IMR-90 (cell line): ENCODE measurements at places on chromosomes 7 and 10. TPM values are rescaled to one million over a fixed set of nuclear protein-coding genes. Genes with fewer than 3 reads are reported as not detected.

DNA sequence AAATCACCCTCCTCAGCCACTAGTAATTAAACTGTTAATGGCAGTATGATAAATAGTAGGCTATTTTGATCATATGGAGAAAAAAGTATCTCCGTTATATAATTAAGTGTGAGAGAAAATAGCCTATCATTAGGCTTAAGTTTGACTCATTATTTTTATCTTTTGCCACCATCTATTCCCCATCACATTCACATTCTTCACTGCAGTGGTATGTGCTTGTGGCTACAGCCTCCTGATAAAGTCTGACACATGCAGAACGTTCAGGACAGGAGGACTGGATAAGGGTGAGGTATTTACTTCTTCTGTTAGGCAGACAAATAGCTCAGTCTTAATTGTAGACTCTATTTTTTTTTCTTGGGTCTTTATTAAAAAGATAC, 5.8 kb downstream of the NEBL start:
- DNase-seq = no peak

DNA sequence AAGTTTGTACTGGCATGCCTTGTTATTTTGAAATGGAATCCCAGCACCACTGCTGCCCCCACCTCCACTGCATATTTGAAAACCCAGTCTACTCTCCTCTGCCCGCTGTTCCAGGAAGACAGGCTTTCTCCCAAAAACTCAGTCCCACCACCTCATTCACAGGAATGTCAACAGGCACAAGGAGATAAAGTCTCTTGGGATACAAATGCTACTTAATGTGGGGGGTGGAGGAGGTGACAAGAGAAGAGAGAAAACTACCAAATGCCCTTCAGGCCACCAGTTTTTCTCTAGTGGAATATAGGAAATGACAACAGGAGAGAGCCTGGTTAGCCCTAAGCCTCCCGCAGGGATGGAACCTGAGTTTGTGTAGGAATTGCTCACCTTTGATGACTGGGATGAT, 1.0 kb upstream of the COL13A1 start:
- no peak for DNase-seq

The MOGAT3 gene
- not detected in 2 replicates for total RNA-seq

The LMOD2 gene
- total RNA-seq = not detected in 2 replicates

The CYP26A1 gene
- not detected in 2 replicates for total RNA-seq
